ENCODE measurements at places on chromosomes 13 and 19.

- no peak for DNase-seq
Measured at GRCh38 chr19:2761876-2762782, 20.9 kb downstream of the SGTA start.

- no peak for DNase-seq
Measured at GRCh38 chr19:5292822-5293611, 47.6 kb downstream of the PTPRS start.

GRCh38 chr19:16001481-16002312, 52.9 kb downstream of the OR10H4 start:
- DNase-seq: peak; percentile 33

- no peak for DNase-seq
Measured at GRCh38 chr13:113052971-113053370, 52.6 kb upstream of the F7 start.

- DNase-seq: no peak
Measured at GRCh38 chr13:107821492-107821891, 393.8 kb downstream of the LIG4 start.

- no peak for DNase-seq
Measured at GRCh38 chr13:46687810-46688209, 109.2 kb downstream of the ESD start.

- no peak for DNase-seq
Measured at GRCh38 chr13:87893186-87893585, 222.0 kb downstream of the SLITRK5 start.

- no peak for DNase-seq
Measured at GRCh38 chr13:112042496-112042895, 24.5 kb upstream of the SOX1 start.

All from activated CD4-positive, CD25-positive, alpha-beta regulatory T cell treated with anti-CD3 and anti-CD28 coated beads, Interleukin-2, amount 50 U/mL, for 72 hours (primary cell).